ENCODE measurements at places on chromosomes 11 and 22. TPM values are rescaled to one million over a fixed set of nuclear protein-coding genes. Genes with fewer than 3 reads are reported as not detected.

The KRTAP5-9 gene
- 0.05 TPM for polyA plus RNA-seq

The TOLLIP gene
- polyA plus RNA-seq, result 89.3 TPM

The THAP7 gene
- polyA plus RNA-seq, result 14.8 TPM

The SIAE gene
- polyA plus RNA-seq, result 26.6 TPM

The PRR33 gene
- polyA plus RNA-seq, result not detected

The JAML gene
- polyA plus RNA-seq, result not detected

GRCh38 chr22:20509344-20510047, 2.1 kb downstream of the MED15 start:
- no peak for DNase-seq

DNA sequence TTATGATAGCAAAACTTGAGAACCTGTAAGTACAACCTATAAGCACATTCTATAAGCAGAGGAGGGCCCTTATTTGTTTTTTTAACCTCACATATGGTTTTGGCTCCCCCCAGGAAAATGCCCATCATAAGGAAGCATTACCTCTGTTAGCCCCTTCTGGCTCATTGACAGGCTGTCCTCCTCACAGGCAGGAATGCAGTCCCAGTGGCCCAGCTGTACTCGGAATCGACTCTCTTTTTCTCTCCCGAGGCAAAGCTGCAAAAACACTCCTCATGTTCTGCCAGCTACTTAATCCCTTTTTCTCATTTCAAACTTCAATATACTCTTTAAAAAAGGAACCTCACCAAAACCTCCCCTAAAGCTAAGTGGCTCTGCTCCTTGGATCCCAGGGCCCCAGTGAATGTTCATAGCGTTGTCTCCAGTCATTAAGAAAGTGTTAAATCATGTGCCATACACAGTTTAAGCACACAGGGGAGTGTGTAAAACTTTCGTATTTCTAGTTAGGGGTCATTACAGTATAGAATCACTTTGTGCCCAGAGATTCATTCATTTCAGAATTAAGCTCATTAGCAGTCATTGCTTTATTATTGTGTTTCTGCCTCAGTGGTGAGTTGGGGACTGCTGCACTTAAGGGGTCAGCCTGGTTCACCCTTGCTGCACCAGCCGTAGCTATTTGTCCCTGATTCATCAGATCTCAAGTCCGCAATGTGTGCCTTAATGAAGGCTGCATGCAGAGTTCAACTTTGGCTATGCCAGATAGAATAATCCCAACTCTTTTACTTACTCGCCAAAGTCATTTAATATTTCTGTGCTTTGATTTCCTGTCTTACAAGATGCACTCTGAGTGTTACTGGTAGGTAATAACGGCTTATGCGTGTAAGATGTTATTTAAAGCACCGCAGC, 57.6 kb downstream of the JRKL start:
- no peak for DNase-seq

- DNase-seq, result no peak
Observed at GRCh38 chr11:20029193-20029592, 131.1 kb downstream of the DBX1 start.

Data from keratinocyte (primary cell).